ENCODE measurements at places on chromosomes 2 and 18.

DNA sequence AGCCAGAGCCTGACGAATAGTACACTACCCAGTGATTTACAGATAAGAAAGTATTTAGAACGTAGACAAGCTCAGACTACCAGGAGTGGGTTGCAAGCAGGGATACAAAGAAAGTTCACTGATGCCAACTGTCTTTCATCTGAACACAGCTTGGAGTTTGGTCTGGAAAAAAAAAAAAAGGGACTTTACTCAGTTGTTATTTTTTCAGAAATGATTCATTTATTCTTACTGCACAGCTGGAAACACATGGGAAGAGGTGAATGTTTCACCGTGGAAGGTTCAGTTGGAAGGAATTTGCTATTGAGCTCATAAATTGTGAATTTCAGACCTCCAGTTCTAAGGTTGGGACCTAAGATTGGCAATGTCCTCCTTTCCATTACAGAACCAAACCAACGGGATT, 259.7 kb downstream of the ETAA1 start:
- DNase-seq: no peak

GRCh38 chr18:76502551-76502950, 7.5 kb upstream of the ZNF516 start:
- no peak for DNase-seq

GRCh38 chr18:76619621-76620315, 124.7 kb upstream of the ZNF516 start:
- DNase-seq: no peak

DNA sequence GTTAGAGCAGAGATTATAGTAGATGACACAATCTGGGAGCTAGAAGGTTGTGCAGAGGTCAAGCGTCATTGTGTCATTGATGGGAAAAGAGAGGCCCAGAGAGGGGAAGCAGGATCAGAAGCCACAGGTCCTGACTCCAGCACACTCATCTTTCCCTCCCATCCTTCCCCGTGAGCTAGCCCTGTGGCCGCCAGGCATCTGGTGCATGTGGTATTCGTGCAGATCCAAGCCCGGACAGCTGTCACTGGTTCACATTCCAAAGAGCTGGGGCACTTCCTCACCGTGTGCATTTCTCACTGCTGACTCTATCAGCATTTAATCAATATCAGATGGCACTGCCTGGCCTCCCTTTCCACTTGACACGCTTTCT, 94.1 kb upstream of the THOC1 start:
- no peak for DNase-seq

GRCh38 chr2:164504253-164504652, 117.0 kb downstream of the GRB14 start:
- DNase-seq: no peak

DNA sequence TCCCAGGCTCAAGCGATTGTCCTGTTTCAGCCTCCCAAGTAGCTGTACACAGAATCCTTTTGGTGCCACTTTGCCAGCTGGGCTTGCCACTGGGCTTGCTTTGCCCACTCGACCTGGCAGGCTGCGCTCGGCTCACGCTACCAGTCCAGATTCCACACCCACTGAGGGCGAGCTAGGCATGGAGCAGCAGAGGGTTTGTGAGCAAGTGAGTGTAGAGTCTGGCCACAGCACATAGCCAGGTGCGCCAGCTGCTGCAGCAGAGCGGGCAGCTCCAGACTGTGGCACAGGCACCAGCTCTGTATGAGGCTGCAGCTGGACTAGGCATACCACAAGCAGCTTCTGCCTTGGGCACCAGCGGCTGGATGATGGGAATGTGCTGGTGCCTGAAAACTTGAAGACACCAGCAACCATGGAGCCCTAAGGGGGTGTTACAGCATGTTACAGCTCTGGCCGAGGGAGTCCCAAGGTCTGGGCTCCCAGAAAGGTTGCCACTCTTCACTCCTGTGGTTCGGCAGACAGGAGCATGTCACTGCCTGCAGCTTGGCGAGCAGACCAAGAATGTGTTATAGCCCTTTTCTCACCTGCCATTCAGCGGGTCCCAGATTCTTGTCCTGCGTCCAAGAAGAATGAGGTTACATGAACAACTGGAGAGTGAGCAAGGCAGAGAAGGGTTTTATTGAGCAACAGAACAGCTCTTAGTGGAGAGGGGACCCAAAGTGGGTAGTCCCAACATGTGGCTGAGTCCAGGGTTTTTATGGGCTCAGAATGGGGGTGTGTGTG, 12.9 kb downstream of the SMARCAL1 start:
- no peak for DNase-seq

GRCh38 chr2:201621293-201621999, 21.9 kb downstream of the TMEM237 start:
- no peak for DNase-seq

- DNase-seq: no peak
Measured at GRCh38 chr2:102366406-102367112, 11.0 kb downstream of the IL18R1 start.

DNA sequence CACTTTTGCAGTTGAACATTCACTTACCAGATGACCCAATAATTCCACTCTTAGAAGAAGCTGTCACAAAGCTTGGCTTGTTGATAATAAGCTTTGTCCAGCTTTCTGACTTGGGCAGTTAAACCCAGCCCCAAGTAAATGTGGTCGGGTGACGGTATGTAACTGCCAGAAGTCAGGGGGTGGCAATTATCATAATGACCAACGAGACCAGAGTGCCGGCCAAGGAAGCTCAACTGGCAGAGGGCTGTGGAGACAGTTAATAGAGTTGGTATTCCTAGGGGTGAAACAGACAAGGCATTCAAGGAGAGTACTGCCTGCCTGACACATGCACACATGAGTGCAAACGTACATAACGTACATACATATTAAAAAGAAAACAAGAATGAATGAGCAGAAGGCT, 116.7 kb downstream of the EIPR1 start:
- no peak for DNase-seq

DNA sequence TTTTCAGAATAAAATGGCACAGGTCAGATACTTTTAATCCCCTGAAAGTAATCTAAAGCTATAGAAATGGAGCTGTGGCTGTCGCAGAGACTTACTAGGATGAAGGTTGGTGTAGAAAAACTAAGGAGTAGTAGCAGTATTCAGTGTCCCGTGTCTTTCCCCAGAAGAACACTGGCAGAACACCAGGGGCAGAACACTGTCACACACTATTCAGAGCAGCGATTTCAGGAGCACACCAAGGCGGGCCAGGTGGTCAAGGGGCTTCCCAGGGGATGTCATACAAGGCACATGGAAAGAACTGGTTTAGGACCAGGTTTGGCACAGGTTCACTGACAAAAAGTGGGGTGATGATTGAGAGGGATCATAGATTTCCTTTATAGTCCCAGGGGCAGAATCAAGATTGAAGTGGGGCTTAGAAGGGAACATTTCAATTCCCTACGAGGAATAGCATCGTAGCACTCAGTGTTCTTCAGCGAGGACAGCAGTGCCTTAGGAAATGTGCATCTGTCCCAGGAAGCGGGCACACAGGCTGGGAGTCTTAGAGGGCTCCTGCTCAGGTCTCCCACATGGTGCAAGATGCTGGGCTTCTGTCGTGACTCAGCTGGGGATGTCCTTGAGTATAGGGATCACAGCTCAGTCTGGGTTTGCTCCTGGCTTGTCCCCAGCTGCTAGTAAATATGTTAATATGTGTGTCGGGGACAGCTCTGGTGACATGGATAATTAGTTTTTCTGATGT, 22.6 kb downstream of the BCL2L11 start:
- DNase-seq: no peak

DNA sequence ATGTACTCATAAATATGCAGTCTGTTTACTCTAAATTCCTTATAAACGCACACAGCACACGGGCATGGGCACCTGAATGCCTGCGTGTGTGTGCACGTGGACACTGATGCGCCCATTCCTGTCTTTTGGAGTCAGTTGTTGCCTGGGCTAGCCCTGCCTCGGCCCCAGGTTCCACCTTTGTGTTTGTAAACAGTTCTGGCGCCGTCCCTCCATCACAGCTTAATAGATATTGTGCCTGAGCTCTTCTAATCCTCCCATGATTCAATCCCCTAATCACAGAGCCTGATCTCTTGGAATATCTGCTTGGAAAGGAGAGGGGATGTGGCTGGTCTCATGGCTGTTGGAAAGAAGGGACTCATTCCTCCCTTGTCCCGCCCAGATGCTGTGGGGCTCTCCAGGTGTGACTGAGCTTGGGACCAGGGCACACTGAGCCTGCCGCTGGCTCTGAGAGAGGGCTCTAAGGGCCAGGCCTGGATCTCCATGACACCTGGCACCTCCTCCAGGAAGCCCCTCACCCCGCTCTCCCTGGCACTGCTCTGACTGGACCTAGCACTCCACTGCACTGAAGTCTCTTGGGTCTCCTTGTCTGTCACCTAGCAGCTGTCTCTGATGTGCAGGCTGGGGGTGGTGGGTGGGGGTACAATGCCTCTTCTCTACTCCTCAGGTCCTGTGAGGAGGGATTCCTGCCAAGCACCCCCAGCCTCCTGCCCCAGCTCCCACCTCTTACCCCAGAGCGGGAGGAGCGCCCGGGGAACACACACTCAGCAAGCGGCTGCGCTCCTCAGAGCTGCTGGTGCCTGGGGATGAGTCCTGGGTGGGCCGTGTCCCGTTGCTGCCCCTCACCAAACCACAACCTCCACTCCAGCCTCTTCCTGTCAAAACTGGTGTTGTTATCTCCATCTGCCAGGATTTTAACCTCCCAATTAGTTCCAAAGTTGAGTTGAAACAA, 181.3 kb downstream of the INHBB start:
- DNase-seq: no peak

- no peak for DNase-seq
Measured at GRCh38 chr2:204346906-204347305, 198.4 kb upstream of the PARD3B start.

- no peak for DNase-seq
Measured at GRCh38 chr2:230925879-230926765, 1.1 kb upstream of the GPR55 start.

DNA sequence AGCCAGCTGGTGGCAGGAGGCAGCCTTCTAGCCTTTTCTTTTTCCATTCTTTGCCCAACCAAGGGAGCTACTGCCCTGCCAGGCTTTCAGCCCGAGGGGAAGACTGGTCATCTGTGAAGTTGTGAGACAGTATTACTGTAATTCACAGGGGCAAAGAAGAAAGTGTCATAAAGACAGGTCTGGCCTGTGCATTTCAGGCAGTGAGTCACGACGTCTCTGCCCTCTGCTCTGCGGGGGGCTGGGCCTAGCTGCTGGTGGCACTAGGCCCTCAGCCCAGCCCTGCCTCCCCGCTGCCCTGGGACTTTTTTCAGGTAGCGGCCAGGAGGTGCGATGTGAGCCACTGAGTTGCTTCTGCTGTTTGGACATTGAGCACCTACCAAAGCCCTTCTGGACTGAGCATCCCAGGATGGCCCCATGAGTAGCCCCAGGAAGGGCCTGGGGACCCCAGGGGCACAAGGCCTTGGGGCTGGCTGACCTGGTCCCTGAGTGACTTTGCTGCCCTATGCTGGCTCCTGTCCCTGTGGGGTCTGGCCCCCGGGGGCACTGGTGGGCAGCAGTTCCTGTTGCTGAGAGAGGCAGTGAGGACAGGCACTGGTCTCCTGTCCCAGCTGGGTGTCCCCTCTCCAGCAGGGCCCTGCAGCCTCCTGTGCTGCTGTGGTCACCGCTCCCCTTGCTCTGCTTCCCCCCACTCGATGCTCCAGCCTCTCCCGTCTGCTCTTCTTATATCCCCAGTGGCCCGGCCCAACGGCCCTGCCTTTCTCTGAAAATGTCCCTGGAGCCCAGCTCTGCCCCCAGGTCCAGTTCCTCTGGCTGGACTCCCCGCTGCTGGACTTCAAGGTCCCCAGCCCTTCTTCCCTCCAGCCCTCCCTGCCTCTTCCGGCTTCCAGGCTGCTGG, 7.0 kb downstream of the INHBB start:
- DNase-seq: no peak

- no peak for DNase-seq
Measured at GRCh38 chr2:214856137-214856536, 46.7 kb upstream of the BARD1 start.
